Panc1 (cell line): ENCODE measurements at places on chromosomes 6 and 20. TPM values are rescaled to one million over a fixed set of nuclear protein-coding genes. Genes with fewer than 3 reads are reported as not detected.

Gene SLC29A1
- total RNA-seq = 263 TPM

Gene SAMD5
- 0.23 TPM for total RNA-seq

Gene SYTL3
- total RNA-seq = 1.4 TPM

Gene PPP1R3G
- 0.44 TPM for total RNA-seq

Gene TXLNB
- total RNA-seq = not detected

Gene ADGRG6
- 259 TPM for total RNA-seq

Gene DCDC2
- total RNA-seq = 0.15 TPM

Gene MAFB
- 0.28 TPM for total RNA-seq

Gene GRIK2
- 6.6 TPM for total RNA-seq

Gene TDRD6
- not detected for total RNA-seq

Gene HAO1
- total RNA-seq = 0.13 TPM

Gene DAAM2
- not detected for total RNA-seq
